ENCODE measurements at places on chromosomes 2 and 18.

DNA sequence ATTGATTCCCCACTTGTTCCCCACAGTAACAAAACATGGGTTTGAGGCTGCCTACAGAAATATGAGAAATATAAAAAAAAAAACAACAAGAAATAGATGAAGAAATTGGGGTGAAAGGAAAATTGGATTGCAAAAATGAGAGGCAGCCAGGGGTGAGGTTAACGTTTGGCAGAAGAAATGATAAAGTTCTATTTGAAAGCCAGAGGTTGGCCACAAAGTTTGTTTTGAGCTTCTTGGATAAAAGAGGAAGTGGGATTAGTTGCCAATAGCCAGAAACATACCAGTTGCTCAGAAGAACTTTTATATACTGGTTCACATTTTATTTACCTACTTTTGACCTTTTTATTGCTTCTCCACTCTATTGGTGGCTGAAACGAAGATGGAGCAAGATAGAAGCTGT is 67.5 kb downstream of the FASTKD2 start:
- no peak for DNase-seq

GRCh38 chr2:11738589-11739436 is 7.6 kb upstream of the LPIN1 start:
- no peak for DNase-seq

GRCh38 chr2:192277494-192278109 is 82.9 kb upstream of the TMEFF2 start:
- DNase-seq = no peak

GRCh38 chr2:212957624-212958023 is 193.8 kb downstream of the IKZF2 start:
- DNase-seq = no peak

DNA sequence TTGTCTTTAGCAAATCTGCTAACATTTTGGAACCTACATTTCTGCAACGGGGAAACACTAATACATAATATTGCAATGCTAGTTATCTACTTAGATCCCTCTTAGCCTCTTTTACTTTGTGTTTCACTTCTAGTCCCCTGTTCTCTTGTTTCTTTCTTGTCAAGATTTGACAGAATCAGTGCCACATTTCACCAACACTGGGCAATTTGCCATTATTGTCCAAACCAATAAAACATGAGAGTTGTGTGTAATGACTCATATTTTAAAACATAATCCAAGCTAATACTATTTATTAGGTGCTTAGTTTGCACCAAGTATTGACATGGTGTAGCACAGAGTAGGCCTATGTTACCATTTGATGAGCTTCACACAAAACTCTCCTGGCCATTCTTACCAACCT is 33.7 kb upstream of the ACVR1C start:
- no peak for DNase-seq

- no peak for DNase-seq
These were observed 9.8 kb downstream of the CD302 start for GRCh38 chr2:159788253-159788652.

GRCh38 chr2:172829229-172829628 is 93.6 kb downstream of the RAPGEF4 start:
- DNase-seq = no peak

DNA sequence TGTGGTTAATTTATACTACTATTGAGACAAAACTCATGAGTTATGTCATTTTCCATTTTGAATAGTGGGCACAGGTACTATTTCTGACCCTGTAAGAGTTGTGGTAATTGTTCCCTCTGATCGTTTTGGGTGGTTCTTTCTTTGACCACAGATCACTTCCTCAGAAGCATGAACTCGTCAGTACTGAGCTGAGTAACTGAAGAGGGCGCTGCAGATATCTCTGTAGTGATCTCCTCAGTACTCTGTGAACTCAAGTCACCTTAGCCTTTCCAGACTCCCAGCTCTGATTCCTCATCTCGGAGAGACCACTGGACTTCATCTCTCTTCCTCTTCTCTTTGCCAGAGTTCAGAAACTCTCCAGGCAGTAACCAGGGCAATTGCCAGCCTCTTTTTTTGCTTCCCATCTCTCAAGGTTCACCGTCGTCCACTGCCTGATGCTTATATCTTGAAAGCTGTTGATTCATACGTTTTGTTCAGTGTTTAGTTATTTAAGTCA is 9.4 kb upstream of the IL1RL1 start:
- DNase-seq = peak; percentile 27

- no peak for DNase-seq
These were observed 295.8 kb upstream of the ZNF804A start for GRCh38 chr2:184302506-184302905.

DNA sequence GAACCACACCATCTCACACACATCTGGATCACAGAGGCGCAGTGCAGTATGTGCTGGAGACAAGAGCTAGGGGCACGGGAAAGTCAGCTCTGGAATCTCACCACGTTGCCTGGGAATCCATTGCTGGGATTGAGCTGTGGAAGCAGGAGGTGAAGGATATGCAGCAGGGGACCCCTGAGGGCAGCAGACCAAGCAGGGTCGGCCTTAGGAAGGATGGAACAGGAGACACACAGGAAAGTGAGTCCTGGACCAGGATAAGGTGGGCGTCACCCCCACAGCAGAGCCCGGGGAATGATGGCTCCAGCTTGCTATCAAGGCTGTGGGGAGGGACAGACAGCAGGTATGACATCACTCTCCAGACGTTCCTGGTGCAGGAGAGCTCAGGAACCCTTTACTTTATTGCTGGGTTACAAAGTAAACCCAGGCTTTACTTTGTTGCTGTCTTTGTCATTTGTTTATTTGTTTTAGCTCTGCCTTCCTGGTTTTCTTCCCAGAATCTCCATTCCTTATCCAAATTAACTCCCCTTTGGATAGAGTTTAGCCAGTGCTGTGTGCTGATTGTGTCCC is 329.8 kb upstream of the MYT1L start:
- DNase-seq = no peak

GRCh38 chr2:134249755-134250154 is 4.1 kb upstream of the MGAT5 start:
- no peak for DNase-seq

DNA sequence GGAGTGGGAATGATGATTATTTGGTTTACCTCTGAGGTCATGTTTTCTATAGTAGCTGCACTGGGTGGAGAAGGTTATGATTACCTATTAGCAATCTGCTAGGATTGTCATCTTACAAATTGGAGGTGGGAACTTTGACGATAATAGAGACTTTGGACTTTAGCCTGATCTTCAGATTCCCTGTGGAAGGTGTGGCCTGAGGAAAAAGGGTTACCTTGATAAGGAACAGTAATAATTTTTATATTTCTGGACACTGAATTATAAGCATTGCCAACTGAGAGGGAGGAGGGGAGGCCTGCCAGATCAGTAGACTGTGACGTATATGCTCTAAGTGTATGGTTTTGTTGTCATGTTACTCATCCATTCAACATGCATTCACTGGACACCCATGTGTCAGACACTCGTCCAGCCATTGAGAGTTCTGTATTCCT is 183.4 kb upstream of the FOSL2 start:
- DNase-seq = no peak

DNA sequence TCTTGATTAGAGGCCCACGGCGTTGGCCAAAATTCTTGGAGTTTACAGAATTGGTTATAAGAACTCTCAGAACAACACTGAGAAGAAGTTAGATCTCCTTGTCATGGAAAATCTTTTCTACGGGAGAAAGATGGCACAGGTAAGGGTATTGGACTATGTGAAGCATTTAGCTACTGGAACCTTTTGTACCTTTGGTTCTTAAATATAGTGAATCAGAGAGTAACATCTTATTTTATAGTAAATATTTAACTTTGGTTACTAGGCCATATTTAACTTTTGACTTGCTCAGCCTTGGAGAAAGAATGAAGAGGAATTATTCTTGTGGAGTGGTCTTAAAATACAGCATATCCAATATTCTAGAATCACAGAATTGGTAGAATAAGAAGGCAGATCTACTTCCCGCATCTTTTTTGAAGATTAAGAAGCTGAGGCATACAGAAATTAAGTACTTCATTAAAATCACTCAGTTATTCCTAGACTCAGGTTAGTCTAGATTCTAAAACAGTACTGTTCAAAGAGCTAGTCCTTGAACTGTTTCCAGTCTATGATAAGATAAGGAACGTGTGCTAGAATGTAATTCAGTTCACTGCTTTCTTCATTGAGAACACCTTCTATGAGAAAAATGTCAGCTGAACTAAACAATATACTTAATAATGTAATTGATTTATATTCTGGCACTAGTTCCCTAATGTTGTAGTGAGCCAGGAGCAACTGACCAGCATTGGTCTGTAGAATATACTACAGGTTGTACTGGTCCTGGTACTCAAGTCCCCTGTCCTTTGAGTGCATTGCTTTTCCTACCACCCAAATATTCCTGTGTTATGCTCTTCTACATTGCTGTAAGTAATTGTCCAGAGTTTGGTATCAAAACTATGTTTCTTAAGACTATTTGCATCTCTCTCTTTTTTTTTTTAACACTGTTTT is 53.7 kb upstream of the PTH2R start:
- no peak for DNase-seq

DNA sequence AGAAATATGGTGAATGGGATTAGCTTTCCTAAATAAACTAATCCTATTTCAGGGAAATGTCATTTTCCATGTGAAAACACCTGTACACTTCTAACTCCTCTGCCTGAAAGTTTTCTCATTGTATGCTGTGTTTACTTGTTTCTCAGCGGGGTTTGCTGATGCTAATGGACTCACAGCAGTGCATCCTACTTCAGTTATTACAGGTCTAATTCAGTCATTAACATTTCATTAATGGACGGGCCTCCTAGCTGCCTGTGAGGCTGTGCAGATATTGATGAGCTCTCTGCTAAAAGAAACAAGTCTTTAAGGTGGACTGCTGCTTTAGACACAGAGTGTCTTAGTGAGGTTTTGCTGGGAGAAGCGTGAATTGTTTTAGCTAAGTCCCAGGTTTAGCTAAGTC is 1342.0 kb upstream of the ZEB2 start:
- DNase-seq = no peak

- no peak for DNase-seq
These were observed 778 bp downstream of the MFSD2B start for GRCh38 chr2:24010477-24011249.

GRCh38 chr2:73339201-73339600 is 45.9 kb upstream of the EGR4 start:
- DNase-seq = no peak

DNA sequence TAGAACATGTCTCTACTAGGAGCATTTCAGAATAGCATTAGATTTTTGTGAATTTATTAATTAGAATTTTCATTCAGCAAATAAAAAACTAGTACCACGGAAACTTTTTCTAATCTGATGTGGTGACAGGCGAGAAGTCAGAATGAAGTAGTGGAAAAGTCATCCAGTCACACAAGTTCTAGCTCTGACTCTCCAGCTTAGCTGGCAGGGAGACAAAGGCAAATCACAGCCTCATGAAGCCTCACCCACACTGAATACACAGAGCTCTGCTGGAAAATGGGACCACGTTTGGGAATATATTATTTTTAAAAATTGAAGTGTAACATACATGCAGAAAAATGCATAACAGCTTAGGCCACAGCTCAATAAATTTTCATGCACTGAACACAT is 86.1 kb downstream of the L3MBTL4 start:
- DNase-seq = no peak

- DNase-seq = no peak
These were observed 495.1 kb upstream of the CNTNAP5 start for GRCh38 chr2:123530004-123530403.

DNA sequence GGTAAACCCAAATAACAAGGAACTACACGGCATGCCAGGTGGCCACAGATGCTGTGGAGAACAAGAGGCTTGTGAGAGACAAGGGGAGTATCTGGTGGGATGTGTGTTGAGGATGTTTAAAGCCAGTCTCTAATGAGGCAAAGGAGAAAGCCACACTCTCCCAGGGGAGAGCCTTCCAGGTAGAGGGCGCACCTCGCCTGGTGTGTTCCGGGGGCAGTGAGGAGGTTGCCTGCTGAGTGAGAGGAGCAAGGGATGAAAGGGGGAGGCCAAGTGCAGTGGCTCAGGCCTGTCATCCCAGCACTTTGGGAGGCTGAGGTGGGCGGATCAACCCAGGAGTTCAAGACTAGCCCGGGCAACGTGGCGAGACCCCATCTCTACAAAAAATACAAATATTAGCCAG is 16.2 kb downstream of the SAG start:
- no peak for DNase-seq

GRCh38 chr2:117342415-117342814 is 472.1 kb upstream of the DDX18 start:
- DNase-seq = no peak

DNA sequence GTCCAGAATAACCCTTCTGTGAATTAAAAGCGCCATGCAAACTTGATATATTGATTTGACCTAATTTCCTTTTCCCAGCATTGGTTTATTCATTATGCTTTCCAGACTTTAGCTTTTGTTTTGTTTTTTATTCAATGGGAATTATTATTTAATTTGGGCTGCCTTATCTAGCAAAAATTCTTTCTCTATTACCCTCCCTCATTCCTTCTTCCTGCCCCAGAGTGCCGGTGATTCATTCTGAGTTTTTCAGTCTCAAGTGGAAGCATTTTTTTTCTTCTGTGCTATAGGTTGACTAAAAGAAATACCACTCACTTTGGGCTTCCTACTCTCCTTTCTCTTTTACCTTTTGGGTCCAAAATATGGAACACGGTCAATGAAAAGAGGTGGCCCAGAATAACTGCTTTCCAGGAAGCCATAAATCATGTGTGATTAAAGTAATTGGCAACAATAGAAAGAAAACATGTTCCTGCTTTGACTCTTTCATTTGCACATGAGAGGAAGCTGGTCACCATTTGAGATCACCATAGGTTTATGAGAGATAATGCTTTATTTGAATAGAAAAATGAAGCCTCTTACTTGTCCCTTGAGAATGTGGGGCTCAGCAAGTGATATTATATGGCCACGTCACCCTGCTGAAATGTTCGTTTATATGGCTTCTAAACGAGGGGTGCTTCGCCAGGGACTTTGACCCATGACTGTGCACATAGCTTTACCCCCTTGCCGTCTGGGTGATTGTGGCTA is 422.8 kb upstream of the ZEB2 start:
- no peak for DNase-seq

- DNase-seq = no peak
These were observed 78.4 kb downstream of the CTNNA2 start for GRCh38 chr2:79591281-79591680.

- no peak for DNase-seq
These were observed 824.9 kb upstream of the CRIM1 start for GRCh38 chr2:35530615-35531135.

- DNase-seq = no peak
These were observed 77.4 kb downstream of the ABCA12 start for GRCh38 chr2:215060861-215061536.

Data from stimulated activated CD4-positive, alpha-beta T cell treated with anti-CD3 and anti-CD28 coated beads, Interleukin-4, amount 100 ng/mL, for 48 hours (primary cell).